Naive thymus-derived CD8-positive, alpha-beta T cell (primary cell): ENCODE measurements at places on chromosomes 4 and X. TPM values are rescaled to one million over a fixed set of nuclear protein-coding genes. Genes with fewer than 3 reads are reported as not detected.

DNA sequence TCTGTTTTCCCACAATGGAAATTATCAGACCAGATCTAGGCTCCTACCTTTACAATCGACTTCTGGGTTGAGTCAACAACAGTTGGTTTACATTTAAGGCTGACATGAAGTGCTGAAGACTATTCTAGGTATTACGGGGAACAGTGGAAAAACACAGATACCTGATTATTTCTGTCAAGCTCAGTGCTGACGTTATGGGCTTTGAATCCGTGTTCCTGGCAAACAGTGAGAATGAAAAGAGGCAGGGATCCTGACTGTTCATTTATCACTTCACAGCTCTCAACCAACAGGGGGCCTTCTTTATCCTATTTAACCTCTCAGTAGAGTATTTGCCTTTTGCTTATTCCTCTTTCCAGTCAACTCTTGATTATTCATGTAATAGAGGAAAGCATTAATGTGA lies 43.1 kb downstream of the TMEM164 start:
- DNase-seq = no peak

Gene PNMA5
- total RNA-seq = not detected

GRCh38 chr4:52825460-52826090 lies 36.5 kb upstream of the RASL11B start:
- no peak for DNase-seq

DNA sequence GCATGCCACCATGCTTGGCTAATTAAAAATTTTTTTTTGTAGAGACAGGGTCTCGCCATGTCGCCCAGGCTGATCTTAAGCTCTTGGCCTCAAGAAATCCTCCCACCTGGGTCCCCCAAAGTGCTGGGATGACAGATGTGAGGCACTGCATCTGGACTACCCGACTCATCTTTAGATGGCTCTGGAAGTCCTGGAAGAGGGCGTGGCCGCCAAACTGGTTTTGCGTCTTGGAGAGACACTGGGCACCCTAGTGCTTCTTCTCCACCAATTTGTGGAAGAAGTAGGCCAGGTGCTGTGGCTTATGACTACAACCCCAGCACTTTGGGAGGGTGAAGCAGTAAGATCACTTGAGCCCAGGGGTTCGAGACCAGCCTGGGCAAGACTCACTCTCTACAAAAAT lies 47.6 kb downstream of the HOPX start:
- DNase-seq = no peak
